MCF 10A (cell line): ENCODE measurements at places on chromosomes 7 and 10. TPM values are rescaled to one million over a fixed set of nuclear protein-coding genes. Genes with fewer than 3 reads are reported as not detected.
A peak's percentile ranks its signal among the peaks of the same experiment; 100 is the strongest.

DNA sequence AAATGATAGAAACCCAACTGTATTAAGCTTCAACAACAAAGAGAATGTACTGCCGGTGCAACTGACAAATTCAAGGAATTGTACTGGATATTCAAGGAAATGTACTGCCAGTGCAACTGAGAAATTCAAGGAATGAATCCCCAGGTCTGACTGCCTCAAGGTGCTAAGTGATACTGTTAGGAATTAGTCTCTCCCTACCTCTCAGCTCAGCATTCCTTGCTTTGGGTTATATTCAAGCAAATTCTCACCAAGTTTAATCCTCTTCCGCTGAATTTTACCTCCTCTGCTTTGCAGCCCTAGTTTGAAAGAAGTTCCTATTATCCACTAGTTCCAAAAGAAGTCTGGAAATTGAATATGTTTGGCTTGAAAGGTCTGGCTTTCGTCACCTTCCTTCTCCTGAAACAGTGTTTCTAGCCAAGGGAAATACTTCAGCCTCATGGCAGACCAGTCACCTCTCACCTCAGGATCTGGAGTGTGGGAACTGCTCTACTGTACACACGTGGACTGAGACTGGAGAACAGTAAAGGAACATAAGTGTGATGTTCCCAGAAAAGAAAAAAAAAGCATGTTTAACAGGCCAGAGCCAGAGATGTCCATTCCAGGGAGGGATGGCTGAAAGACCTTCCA is 60.4 kb downstream of the SORCS1 start:
- H3K27me3 ChIP-seq, result no peaks in the 10 kb centered on the region
- H3K27ac ChIP-seq, result no peak overlapping the region
- DNase-seq, result no peak
- no peak overlapping the region for H3K4me3 ChIP-seq
- no peaks in the 10 kb centered on the region for H3K4me1 ChIP-seq
- H3K36me3 ChIP-seq, result no peaks in the 10 kb centered on the region

- no peak overlapping the region for H3K4me3 ChIP-seq
- peaks cover 10% of the 10 kb centered on the region for H3K36me3 ChIP-seq
- H3K4me1 ChIP-seq, result no peaks in the 10 kb centered on the region
- no peak for DNase-seq
- H3K27ac ChIP-seq, result no peak overlapping the region
These were observed 153.2 kb downstream of the MAD1L1 start for GRCh38 chr7:2079332-2080059.

DNA sequence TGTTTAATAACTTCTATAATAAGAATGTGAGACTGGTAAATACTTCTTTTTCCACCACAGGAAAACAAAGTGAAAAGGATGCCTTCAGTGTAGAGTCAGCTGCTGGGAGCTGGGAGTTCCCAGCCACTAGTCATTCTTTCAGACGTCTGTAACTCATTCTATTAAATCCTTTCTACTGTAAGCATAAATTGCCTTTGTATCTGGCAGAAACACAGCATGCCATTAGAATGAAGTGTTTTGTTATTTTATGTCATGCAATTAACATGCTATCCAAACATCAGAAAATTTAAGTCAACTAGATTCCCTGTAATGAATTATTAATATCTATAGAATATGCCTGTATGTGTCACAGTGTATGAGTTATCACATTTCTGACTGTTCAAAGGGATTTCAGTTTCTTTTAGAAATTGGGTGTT is 14.3 kb downstream of the BPGM start:
- DNase-seq, result no peak
- H3K27ac ChIP-seq, result peak overlapping the region; percentile 15
- peaks cover 6% of the 10 kb centered on the region for H3K4me1 ChIP-seq
- no peak overlapping the region for H3K4me3 ChIP-seq
- no peaks in the 10 kb centered on the region for H3K27me3 ChIP-seq
- H3K36me3 ChIP-seq, result peaks cover 2% of the 10 kb centered on the region

- H3K36me3 ChIP-seq, result peaks cover 4% of the 10 kb centered on the region
- H3K4me1 ChIP-seq, result peaks cover 5% of the 10 kb centered on the region
- no peaks in the 10 kb centered on the region for H3K27me3 ChIP-seq
- H3K4me3 ChIP-seq, result no peak overlapping the region
- DNase-seq, result peak; percentile 90
These were observed 55.1 kb upstream of the PTPN12 start for GRCh38 chr7:77482015-77482414.

The MET gene
- total RNA-seq, result 129 and 154 TPM in 2 replicates

GRCh38 chr7:142866361-142867096 is 11.7 kb downstream of the EPHB6 start:
- peaks cover 5% of the 10 kb centered on the region for H3K4me1 ChIP-seq
- DNase-seq, result peak; percentile 73
- no peaks in the 10 kb centered on the region for H3K36me3 ChIP-seq
- no peak overlapping the region for H3K27ac ChIP-seq
- peaks cover 22% of the 10 kb centered on the region for H3K27me3 ChIP-seq

GRCh38 chr10:43411536-43411935 is 2.5 kb upstream of the HNRNPF start:
- H3K4me3 ChIP-seq, result no peak overlapping the region
- peaks cover 10% of the 10 kb centered on the region for H3K36me3 ChIP-seq
- H3K27ac ChIP-seq, result no peak overlapping the region
- H3K4me1 ChIP-seq, result peaks cover 11% of the 10 kb centered on the region

DNA sequence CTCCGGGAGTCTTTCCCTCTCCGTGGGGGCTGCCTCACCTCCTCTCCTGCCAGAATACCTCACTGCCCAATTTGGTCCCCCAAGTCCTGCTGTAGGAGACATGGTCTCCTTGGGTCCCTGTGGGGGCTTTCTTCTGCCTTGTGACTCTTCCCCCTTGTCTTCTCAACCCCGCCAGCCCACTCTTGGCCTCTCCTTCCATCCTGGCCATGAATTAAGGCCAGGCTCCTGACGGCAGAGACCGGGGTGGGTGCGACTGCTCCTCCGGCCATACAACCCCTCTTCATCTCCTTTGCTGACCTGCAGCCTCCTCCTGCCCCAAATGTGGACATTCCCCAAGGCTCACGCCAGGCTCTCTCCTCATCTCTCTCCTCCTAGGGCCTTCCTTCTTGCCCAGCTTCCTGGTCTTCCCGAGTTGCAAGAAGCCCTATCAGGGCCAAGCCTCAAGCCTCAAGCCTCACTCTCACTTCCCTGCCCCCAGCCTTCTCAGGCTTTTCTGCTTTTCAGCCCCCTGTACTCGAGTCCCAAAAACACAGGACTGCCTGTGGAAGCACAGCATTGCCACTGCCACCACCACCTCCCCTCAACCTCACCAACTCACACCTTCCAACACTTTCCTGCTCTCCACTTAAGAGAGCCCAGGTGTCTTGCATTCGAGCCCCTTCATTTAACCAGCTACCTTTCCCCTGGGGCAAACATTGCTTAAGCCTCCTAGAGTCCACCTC is 1.3 kb downstream of the PNLIPRP2 start:
- DNase-seq, result no peak
- H3K36me3 ChIP-seq, result no peaks in the 10 kb centered on the region
- H3K27me3 ChIP-seq, result peaks cover 16% of the 10 kb centered on the region
- no peaks in the 10 kb centered on the region for H3K4me1 ChIP-seq

DNA sequence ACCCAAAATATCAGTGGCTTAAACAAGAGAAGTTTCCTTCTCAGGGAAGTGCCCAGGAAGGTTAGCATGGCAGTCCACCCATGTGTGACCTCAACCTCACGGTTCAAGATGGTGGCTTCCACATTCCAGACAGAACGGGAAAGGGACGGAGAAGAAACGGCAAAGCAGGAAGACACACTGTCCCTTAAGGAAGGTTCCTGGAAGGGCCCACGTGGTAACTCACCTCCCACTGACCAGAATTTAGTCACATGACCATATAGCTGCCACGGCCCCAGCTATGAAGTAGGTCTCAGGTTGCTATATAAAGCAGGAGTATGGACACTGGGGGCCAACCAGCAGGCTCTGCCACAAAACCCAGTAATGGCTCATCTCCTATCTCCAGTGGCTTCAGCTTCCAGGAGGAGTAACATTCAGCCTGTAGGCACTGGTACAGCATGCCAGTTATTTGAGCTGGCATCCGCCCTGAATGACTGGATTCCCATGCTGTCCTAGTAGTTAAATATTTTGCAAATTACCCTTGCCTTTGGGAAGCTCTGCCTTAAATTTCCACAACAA is 278.5 kb upstream of the KLF14 start:
- peaks cover 13% of the 10 kb centered on the region for H3K36me3 ChIP-seq
- peak overlapping the region; percentile 63 for H3K4me3 ChIP-seq
- peak; percentile 69 for DNase-seq
- peak overlapping the region; percentile 75 for H3K27ac ChIP-seq
- H3K4me1 ChIP-seq, result peaks cover 53% of the 10 kb centered on the region
- H3K27me3 ChIP-seq, result no peaks in the 10 kb centered on the region

DNA sequence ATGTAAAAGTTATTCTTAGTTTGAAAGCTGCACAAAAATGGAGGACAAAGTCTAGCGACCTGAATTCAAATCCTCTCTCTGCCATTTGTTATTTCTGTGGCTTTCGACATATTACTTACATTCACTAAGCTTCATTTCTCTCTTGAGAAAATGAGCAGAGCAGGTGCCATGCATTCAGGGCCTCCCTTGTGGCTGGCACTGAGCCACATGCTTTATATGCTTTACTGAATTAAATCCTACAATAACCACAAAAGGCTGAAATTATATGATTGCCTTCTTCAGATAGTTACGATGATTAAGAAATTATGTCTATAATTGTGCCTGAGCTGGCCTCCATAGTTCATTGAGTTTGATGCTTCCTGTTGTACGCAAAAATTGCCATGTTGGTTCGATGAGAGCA is 98.7 kb downstream of the NPSR1 start:
- no peak overlapping the region for H3K4me3 ChIP-seq
- DNase-seq, result no peak
- no peaks in the 10 kb centered on the region for H3K27me3 ChIP-seq
- H3K4me1 ChIP-seq, result peaks cover 4% of the 10 kb centered on the region

The BHLHA15 gene
- 3.2 and 6.0 TPM in 2 replicates for total RNA-seq

DNA sequence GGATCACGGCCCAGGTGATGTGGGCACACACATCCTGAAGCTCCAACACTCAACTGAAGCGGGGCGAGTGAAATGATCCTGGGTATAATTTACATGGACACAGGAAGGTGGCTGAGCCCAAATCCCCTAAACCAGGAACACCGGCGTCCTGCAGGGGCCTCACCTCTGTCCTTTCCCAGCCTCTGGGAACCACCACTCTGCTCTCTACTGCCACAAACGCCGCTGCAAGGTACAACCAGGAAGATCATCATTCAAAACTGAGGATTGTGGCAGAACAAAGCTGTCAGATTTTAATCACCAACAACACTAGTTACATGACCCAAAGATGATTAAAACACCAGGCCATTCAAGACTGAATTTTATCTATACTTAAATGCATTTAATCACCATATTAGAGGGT is 104.0 kb downstream of the DIP2C start:
- DNase-seq, result peak; percentile 3
- no peak overlapping the region for H3K27ac ChIP-seq
- H3K4me1 ChIP-seq, result peaks cover 6% of the 10 kb centered on the region
- peaks cover 26% of the 10 kb centered on the region for H3K27me3 ChIP-seq
- peaks cover 7% of the 10 kb centered on the region for H3K36me3 ChIP-seq
- no peak overlapping the region for H3K4me3 ChIP-seq

GRCh38 chr10:25865267-25865666 is 68.8 kb upstream of the MYO3A start:
- H3K27ac ChIP-seq, result no peak overlapping the region
- no peaks in the 10 kb centered on the region for H3K36me3 ChIP-seq
- H3K4me3 ChIP-seq, result no peak overlapping the region
- H3K27me3 ChIP-seq, result peaks cover 16% of the 10 kb centered on the region
- no peak for DNase-seq
- H3K4me1 ChIP-seq, result peaks cover 6% of the 10 kb centered on the region

- peak overlapping the region; percentile 10 for H3K27ac ChIP-seq
- H3K27me3 ChIP-seq, result no peaks in the 10 kb centered on the region
- no peaks in the 10 kb centered on the region for H3K36me3 ChIP-seq
- no peak overlapping the region for H3K4me3 ChIP-seq
- peaks cover 12% of the 10 kb centered on the region for H3K4me1 ChIP-seq
These were observed 83.1 kb upstream of the IGFBP3 start for GRCh38 chr7:46003896-46004875.

The SLC25A13 gene
- 23.4 and 28.6 TPM in 2 replicates for total RNA-seq
